Gastrocnemius medialis (tissue), 4 donors: ENCODE measurements at places on chromosomes 11 and 22. TPM values are rescaled to one million over a fixed set of nuclear protein-coding genes. Genes with fewer than 3 reads are reported as not detected.

DNA sequence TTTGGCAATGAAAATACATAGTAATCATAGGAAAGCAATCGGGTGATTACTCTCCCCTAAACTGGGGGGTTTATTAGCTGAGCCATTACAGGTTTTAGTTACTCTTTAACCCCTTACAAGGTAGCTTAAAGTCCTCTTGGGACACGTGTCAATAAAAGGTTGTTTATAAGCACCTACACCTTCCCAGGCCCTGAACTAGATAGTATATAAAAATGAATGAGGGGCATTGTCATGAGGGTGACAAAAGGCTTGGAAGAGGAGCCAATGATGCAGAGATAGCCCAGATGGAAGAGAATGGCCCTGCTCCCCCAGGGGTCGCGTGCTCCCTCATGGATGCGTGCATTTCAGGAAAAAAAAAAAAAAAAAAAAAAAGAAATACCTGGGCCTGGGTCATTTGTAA lies 276.9 kb downstream of the TBC1D22A start:
- no peak overlapping the region for H3K4me3 ChIP-seq
- H3K27me3 ChIP-seq: no peaks in the 10 kb centered on the region
- no peak overlapping the region for H3K27ac ChIP-seq
- DNase-seq: no peak

GRCh38 chr22:41096391-41096790 lies 4.0 kb downstream of the EP300 start:
- peaks cover 80% of the 10 kb centered on the region for H3K4me1 ChIP-seq
- H3K27me3 ChIP-seq: no peaks in the 10 kb centered on the region
- H3K27ac ChIP-seq: peak overlapping the region; percentile 16
- no peak overlapping the region for H3K4me3 ChIP-seq
- H3K36me3 ChIP-seq: no peaks in the 10 kb centered on the region
- DNase-seq: no peak

DNA sequence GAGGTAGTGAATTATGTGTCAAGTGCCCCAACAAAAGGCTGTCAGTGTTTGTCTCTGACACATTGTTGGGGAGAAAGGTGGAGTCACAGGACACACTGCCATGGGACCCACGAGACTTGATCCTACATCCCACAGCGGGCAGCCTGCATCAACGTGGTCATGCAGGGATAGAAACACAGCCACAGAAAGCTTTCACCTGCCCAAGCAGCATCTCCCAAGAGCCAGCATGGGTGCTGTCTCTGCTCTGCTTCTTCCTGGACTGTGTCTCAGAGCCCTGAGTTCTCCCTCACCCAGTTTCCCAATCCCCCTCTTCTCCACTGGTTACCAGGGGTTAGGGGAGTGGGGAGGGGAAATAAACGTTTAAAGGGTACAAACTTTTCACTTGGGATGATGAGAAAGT lies 97.2 kb downstream of the VPREB1 start:
- no peaks in the 10 kb centered on the region for H3K4me1 ChIP-seq
- no peak overlapping the region for H3K4me3 ChIP-seq
- no peak for DNase-seq
- no peak overlapping the region for H3K27ac ChIP-seq
- H3K36me3 ChIP-seq: no peaks in the 10 kb centered on the region
- peaks cover 7% of the 10 kb centered on the region for H3K27me3 ChIP-seq

- H3K4me3 ChIP-seq: no peak overlapping the region
- H3K4me1 ChIP-seq: no peaks in the 10 kb centered on the region
Measured at GRCh38 chr22:36304429-36304828, 51.5 kb downstream of the APOL1 start.

- no peaks in the 10 kb centered on the region for H3K36me3 ChIP-seq
- H3K27ac ChIP-seq: no peak overlapping the region
- DNase-seq: no peak
- no peak overlapping the region for H3K4me3 ChIP-seq
Measured at GRCh38 chr22:30557243-30557642, 10.7 kb upstream of the SEC14L6 start.

Gene WNT11
- total RNA-seq: 4.7 TPM

DNA sequence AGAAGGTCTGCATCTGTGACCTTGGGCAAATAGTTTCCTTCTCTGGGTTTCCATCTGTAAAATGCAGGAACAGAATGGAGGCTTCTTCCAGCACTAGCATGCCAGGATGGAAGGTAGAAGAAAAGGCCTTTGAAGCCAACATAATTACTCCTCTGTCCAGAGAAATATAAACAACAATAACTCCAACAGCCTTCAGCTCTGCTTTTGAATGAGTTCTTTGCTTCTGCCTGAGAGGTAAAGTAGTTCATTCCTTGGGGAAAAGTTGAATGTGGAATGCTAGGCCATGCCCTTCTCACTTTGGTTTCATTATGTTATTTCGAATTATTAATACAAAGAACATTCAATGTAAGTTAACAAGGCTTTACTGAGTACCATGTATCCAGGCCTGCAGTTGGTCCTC lies 61.2 kb upstream of the BLID start:
- no peaks in the 10 kb centered on the region for H3K36me3 ChIP-seq
- no peaks in the 10 kb centered on the region for H3K4me1 ChIP-seq
- no peak overlapping the region for H3K27ac ChIP-seq
- no peaks in the 10 kb centered on the region for H3K27me3 ChIP-seq
- H3K4me3 ChIP-seq: no peak overlapping the region

- no peak overlapping the region for H3K27ac ChIP-seq
- H3K4me1 ChIP-seq: no peaks in the 10 kb centered on the region
- no peak for DNase-seq
- no peak overlapping the region for H3K4me3 ChIP-seq
Measured at GRCh38 chr22:49372530-49373288, 455.0 kb downstream of the BRD1 start.

- no peak for DNase-seq
- H3K27me3 ChIP-seq: peaks cover 25% of the 10 kb centered on the region
- peaks cover 3% of the 10 kb centered on the region for H3K4me1 ChIP-seq
Measured at GRCh38 chr11:99019696-99020095, 1.1 kb upstream of the CNTN5 start.

Gene TMEM123
- 38.0 TPM for total RNA-seq

- H3K4me3 ChIP-seq: peak within 1 kb of the TSS; percentile 83
- H3K36me3 ChIP-seq: no peaks in the 10 kb centered on the region
- H3K27me3 ChIP-seq: no peaks in the 10 kb centered on the region
- DNase-seq: peak; percentile 90
- peaks cover 9% of the 10 kb centered on the region for H3K4me1 ChIP-seq
Measured at GRCh38 chr11:18012906-18013781, at the start of gene SERGEF. TSS of gene SERGEF (minus strand) at chr11:18013047. CDS start at chr11:18013010, 37 bp downstream.

DNA sequence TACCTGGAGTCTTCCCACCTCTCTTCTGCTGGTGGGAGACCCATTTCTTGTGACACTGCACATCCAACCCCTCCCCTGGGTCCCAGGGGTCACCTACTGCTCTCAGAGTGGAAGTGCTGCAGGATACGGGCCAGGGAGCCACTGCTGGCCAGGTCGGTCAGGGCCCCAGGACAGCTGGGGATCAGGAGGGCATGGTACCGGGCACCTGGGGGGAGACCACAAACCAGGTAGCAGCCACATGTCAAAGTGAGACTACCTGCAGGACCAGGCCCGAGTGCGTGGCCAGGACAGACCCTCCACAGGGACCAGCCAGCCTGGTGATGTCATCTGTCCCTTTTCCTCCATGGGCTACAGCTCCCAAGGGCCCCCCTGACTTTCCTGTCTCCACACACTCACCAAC lies 3.9 kb downstream of the GATD1 start:
- H3K27ac ChIP-seq: no peak overlapping the region
- no peak for DNase-seq
- H3K4me1 ChIP-seq: peaks cover 25% of the 10 kb centered on the region
- no peaks in the 10 kb centered on the region for H3K27me3 ChIP-seq
- peaks cover 28% of the 10 kb centered on the region for H3K36me3 ChIP-seq

Gene KDM4E
- not detected for total RNA-seq

DNA sequence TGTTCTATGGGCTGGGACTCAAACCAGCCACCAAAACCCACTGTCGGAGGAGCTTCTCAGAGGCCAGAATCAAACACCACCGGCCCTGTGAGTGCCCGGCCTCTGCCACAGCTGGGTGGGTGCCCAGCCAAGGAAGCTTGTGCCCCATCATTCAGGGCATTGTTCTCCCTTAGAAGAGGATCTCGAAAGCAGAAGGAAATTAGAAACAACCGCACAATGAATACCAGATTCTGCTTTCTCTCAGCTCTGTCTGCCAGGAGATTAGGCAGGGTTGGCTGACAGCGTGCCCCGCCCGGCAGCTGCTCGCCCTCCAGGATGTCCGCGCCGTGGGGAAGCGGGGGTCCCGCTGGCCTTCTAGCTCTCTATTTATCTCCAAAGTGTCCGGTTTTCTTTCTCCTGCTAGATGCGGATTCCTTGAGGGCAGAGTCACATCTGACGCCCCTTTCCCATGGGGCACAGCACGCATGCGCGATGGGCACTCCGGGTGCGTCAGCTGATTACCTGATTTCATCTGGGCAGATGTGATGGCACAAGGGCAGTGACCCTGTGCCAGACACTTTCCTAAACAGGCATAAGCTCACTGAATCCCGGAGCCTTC lies 25.5 kb downstream of the SCGB1A1 start:
- H3K4me3 ChIP-seq: peak overlapping the region; percentile 58
- H3K36me3 ChIP-seq: no peaks in the 10 kb centered on the region
- peak; percentile 61 for DNase-seq
- H3K27me3 ChIP-seq: no peaks in the 10 kb centered on the region
- peaks cover 41% of the 10 kb centered on the region for H3K4me1 ChIP-seq
- peak overlapping the region; percentile 67 for H3K27ac ChIP-seq

GRCh38 chr11:102882389-102883024 lies 7.7 kb upstream of the MMP12 start:
- no peak for DNase-seq
- no peaks in the 10 kb centered on the region for H3K4me1 ChIP-seq
- no peaks in the 10 kb centered on the region for H3K27me3 ChIP-seq
- H3K27ac ChIP-seq: no peak overlapping the region

GRCh38 chr22:46517255-46517761 lies 20.1 kb downstream of the CELSR1 start:
- no peaks in the 10 kb centered on the region for H3K27me3 ChIP-seq
- H3K4me1 ChIP-seq: no peaks in the 10 kb centered on the region
- H3K4me3 ChIP-seq: no peak overlapping the region
- no peaks in the 10 kb centered on the region for H3K36me3 ChIP-seq
- no peak for DNase-seq
- no peak overlapping the region for H3K27ac ChIP-seq

GRCh38 chr11:127609025-127609773 lies 608.6 kb upstream of the KIRREL3 start:
- no peak overlapping the region for H3K27ac ChIP-seq
- no peaks in the 10 kb centered on the region for H3K27me3 ChIP-seq
- H3K4me1 ChIP-seq: no peaks in the 10 kb centered on the region
- no peak for DNase-seq
- H3K36me3 ChIP-seq: no peaks in the 10 kb centered on the region
- no peak overlapping the region for H3K4me3 ChIP-seq

- H3K27ac ChIP-seq: no peak overlapping the region
- no peaks in the 10 kb centered on the region for H3K36me3 ChIP-seq
- no peaks in the 10 kb centered on the region for H3K4me1 ChIP-seq
- no peaks in the 10 kb centered on the region for H3K27me3 ChIP-seq
- H3K4me3 ChIP-seq: no peak overlapping the region
Measured at GRCh38 chr11:36657610-36658267, 59.7 kb upstream of the RAG2 start.

DNA sequence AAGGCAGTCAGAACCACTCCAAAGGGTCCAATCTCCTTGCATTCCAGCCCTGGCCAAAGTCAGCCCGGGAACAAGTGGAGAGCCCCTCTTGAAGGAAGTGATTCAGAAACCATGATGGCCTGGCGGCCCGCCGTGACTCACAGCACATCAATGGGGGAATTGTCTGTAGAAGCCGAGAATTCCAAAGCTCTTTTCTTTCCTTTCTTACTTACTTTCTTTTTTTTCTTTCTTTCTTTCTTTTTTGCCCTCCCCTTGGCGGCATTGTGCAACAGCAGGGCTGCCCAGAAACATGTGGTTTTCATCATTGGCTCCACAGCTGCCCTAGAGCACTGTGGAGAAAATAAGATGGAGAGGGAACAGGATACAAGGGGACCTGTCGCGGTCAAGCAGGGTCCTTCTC lies 140.2 kb upstream of the TIMP3 start:
- H3K4me3 ChIP-seq: no peak overlapping the region
- peak overlapping the region; percentile 22 for H3K27ac ChIP-seq
- no peaks in the 10 kb centered on the region for H3K4me1 ChIP-seq
- H3K36me3 ChIP-seq: no peaks in the 10 kb centered on the region
- no peaks in the 10 kb centered on the region for H3K27me3 ChIP-seq

Gene ELMOD1
- 0.70 TPM for total RNA-seq

Gene MIOX
- not detected for total RNA-seq

Gene C22orf23
- 1.1 TPM for total RNA-seq

DNA sequence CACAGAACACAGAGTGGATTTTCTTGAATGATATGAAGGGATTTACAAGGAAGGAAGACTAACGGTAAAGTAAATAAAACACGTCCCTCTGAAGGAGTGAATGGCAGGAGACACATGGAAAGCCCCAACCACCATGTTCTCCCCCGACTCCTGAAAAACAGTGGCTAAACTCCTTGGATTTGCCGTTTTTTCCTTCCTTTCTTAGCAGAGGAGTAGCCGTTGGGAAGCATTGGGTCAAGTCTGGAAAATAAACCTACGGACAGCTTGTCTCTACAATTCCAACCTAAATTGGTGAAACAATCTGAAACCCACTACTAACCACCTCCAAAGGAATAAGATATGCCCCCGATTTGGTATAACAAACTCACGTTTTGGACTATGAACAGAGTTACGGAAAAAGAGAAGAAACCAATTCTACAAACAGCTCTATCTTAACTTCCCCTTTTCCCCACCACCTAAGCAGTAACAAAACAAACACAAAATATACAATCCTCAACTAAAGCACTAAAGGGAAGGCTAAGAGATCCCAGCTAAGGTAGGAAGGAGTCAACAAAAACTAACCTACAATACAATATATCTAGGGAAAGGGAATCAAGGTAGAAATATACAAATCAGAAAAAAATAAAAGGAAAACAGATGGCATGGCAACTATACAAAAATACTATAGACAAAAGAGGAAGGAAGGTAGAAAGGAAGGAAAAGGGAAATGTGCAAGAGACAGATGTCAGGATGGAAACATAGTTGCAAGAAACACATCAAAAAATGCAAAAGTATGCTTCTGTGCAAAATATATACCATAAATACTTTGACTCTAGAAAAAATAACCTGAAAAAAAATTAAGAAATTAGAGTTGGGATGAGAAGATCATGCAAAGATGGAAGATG lies 43.8 kb upstream of the LYVE1 start:
- no peaks in the 10 kb centered on the region for H3K36me3 ChIP-seq
- DNase-seq: no peak
- no peaks in the 10 kb centered on the region for H3K27me3 ChIP-seq
- no peak overlapping the region for H3K4me3 ChIP-seq

Gene SMIM38
- total RNA-seq: 0.40 TPM

GRCh38 chr22:35312198-35313059 lies 12.7 kb downstream of the TOM1 start:
- H3K27ac ChIP-seq: peak overlapping the region; percentile 98
- peak; percentile 88 for DNase-seq
- H3K36me3 ChIP-seq: peaks cover 14% of the 10 kb centered on the region
- peaks cover 92% of the 10 kb centered on the region for H3K4me1 ChIP-seq

Gene BACE1
- total RNA-seq: 14.3 TPM
